Ascending aorta (tissue), 2 donors: ENCODE measurements at places on chromosomes 5 and 9.

- DNase-seq = no peak
These were observed 100.6 kb downstream of the ARHGAP26 start for GRCh38 chr5:142870532-142871362.

DNA sequence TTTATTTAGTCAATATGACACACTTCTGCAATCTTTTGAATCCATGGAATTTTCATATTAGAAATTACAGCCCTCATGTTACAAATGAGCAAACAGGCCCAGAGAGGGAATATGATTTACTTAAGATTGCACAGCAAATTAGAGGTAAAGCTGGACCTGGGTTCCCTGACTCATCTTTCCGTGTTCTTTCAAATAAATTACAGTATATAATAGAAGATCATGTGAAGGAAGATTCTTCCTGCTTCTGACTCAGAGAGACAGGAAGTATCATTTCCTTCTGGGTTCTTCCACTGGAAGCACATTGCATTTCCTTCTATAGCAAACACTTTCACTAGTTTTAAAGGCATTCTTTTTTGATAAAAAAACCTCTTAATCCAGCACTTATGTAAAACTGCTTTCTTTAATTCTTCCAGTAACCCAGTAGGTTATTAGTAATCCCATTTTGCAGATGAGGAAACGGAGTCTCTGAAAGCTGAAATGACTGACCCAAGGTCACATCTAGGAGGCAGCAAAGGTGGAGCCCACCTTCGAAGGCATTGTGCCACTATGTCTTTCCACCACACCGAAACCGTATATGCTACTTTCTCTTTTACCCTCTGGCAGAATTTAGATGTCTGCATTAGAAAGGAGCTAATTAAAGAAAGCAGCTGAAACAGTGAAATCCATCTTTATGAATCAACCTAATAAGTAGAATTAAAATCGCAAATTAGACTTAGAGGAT is 566.7 kb upstream of the KLF4 start:
- DNase-seq = no peak

DNA sequence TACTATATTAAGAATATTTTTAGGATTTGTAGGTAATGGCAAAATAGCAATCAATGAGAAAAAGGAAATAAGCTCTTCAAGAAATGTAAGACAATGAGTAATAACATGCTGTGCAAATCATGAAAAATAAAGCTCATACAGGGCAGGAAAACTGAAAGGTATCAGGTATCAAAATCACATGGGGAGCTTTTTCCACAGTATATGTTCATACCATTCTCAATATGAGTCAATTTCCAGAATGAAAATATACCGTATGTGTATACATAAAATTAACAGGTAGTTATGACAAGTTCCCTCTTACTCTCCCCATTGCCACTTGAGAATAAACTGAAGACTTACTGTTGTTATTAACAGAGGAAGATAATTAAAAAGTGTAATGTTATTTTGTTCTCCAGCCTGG is 35.9 kb downstream of the EFCAB9 start:
- DNase-seq = no peak

DNA sequence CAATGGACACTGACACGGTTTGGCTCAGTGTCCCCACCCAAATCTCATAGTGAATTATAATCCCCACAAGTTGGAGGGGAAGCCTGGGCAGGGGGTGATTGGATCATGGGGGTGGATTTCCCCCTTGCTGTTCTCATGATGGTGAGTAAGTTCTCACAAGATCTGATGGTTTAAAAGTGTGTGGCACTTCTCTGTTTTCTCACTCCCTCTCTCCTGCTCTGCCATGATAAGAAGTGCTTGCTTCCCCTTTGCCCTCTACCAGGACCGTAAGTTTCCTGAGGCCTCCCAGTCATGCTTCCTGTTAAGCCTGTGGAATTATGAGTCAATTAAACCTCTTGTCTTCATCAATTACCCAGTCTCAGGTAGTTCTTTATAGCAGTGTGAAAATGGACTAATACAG is 115.8 kb upstream of the KIF2A start:
- no peak for DNase-seq

DNA sequence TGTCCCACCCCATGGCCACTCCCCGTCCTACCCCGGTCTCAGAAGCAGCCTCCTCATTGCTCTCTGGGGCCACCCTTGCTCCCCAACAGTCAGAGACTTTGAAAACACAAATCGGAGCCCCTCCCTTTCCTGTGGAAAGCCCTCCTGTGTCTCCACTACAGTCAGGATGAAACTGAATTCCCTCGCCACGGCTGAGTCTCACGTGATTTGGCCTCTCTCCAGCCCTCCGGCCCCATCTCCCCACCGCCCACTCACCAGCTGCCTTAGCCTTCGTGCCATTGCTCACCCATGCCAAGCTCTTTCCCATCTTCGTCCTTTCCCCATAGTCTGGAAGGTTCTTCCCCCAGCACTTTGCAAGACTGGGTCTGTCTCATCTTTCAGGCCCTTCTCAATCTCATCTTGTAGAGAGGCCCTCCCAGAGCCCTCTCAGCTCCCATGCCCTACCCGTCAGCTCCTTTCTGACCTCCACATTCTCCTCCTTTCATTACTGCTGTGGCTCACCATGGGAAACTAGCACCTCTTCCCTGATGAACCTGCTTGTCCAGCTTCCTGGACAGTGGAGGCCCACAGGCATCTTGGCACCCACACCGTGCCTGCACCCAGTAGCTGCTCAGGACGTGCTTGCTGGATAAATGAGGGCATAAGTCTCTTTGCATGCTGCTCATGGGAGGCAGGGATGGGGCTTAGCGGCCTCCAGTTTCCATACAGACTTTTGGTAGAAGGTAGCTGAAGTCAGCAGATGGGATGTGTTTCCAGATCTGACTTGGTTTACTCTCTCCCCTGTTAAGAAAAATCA is 126.4 kb upstream of the COL5A1 start:
- DNase-seq = no peak

DNA sequence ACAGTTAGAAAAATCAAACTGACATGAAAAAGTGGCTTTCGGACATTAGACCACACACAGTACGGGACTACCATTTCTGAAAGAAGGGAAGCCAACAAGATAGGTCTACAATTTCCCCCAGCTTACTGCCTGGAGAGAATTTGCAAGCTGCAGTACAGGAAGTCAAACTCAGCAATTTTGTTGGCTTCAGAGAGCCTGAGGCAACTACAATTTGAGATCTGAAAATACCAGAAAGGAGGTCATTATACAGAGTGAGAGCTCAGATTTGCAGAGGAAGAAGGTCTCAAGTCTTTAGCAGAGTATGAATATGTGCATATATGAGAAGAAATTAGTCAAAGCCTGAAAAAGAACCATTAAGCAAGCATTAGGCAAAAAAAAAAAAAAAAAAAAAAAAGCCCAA is 83.0 kb downstream of the OXCT1 start:
- DNase-seq = no peak

DNA sequence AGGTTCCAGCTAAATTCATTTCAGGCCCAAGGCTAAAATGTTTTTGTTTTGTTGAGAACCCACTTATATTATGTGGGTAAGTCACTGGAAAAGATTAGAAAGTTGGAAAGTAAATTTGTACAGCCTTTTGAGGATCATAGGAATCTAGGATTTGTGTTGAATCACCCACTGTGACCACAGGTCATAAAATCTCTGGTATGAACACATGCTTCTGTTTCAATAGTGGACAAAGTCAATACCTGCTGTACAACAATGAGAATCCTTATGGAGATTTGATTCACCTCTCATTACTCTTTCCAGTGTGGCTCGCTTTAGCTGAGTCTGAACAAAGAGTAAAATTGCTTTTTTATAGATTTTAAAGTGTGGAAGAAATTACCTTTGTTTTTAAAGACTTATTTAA is 369.5 kb downstream of the TMEM167A start:
- DNase-seq = no peak

DNA sequence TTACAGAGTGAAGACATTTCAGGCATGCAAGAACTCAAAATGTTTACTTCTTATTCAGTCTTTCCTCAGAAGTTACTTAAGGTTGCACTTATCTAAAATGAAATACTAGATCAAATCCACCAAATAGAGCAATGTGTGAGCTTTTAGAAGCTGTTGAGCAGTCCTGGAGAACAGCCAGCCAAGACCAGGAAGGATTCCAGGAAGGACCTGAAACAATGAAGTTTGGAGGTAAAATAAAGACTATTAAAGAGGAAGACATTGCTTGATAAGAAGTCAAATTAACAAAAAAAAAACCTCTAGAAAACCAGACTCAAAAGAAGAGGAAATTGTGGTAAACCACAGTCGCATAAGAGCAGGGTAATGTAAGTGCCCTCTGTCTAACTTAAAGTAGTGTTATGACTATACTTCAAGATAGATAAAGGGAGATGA is 156.2 kb upstream of the S1PR3 start:
- no peak for DNase-seq

GRCh38 chr5:110040178-110040577 is 350.5 kb downstream of the MAN2A1 start:
- no peak for DNase-seq

GRCh38 chr9:84456527-84456926 is 116.0 kb upstream of the SLC28A3 start:
- no peak for DNase-seq
